Activated naive CD4-positive, alpha-beta T cell (primary cell): ENCODE measurements at places on chromosomes 7 and 10.

- no peak for DNase-seq
These were observed 252.7 kb upstream of the FERD3L start for GRCh38 chr7:19397911-19398310.

- no peak for DNase-seq
These were observed 128.4 kb downstream of the RGS10 start for GRCh38 chr10:119414081-119414611.

GRCh38 chr10:15485684-15486316 is 114.7 kb upstream of the FAM171A1 start:
- DNase-seq = no peak

DNA sequence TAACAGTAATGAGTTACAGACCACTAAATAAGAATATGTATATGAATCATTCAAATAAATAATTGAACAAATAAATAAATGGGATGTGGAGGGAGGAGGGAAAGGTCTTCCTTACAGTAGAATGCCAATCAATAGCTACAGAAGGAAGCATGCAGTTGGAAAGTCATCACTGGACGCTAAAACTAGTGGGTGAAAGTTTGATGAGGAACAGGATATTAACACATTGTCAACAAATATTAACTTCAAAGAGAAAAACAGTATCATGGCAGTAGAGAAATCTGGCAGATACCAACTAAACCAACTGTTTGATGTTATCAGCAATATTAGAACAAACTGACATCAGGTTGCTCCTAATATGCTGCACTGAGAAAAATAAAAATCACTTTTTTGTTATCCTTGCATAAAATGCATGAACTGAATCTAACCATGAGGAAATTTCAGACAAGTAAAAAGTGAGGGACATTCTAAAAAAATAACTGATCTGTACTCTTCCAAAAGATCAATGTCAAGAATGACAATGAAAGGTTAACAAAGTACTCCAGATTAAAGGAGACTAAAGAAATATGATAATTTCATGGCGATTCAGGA is 94.1 kb downstream of the ZFAND4 start:
- no peak for DNase-seq

DNA sequence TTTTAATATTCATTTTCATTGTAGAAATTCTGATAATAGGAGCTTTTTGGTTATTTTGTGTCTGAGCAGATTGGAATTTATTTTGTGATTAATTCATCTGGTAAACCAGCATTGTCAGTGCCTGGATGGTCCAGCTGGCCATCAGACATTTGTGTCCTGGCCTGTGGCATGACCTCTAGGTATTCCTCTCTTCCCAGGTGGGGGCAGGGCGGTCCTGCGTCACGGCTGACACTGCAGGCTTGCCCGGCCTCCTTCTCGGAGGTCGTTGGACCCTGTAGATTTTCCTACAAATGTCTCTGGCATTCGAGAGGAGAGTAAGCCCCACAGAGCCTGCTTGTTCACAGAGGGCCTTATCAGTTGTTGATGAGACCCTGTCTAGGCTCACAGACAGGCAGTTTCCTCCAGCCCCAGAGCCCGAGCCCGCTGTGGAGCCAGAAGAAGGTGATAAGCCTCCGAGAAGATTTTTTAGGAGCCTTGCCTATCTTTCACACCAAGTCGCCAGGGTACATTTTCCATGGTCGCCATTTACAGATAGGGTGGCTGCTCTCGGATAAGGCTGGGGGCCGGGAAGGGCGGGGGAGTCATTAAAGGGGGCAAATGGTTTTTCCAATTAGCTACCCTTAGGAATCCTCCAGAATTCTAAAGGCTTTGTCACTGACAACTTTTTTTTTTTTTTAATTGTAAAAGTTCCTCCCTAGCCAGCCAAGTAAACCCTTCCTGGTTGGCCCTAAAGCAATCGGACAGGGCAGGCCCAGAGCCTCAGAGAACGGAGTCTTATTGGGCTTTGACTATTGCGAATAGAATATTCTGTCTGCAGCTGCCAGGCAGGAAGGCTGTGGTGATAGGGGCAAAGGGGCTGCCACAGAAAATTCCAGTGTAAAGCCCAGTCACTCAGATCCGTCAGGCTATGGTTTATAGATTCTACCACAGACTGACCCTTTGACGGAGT is 78.1 kb upstream of the TBX20 start:
- no peak for DNase-seq

DNA sequence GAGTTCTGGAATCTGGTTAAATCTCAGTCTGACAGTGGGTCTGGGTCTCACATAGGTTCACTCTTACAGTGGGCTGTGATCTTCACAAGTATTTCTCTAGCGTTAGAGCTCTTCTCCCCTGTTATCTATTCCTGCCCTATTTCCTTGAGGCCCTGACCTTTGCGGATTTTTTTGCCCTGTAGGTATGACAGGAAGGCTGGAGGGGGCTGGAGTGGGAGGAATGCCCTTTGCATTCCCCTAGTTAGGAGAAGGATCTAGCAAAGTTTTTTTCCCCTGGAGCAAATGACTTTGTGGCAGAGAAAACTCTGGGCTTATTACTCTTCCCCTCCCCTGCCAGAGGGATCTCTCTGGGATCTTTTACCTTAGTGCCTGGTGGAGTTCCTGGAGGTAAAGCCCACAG is 49.2 kb downstream of the GALNT11 start:
- no peak for DNase-seq

DNA sequence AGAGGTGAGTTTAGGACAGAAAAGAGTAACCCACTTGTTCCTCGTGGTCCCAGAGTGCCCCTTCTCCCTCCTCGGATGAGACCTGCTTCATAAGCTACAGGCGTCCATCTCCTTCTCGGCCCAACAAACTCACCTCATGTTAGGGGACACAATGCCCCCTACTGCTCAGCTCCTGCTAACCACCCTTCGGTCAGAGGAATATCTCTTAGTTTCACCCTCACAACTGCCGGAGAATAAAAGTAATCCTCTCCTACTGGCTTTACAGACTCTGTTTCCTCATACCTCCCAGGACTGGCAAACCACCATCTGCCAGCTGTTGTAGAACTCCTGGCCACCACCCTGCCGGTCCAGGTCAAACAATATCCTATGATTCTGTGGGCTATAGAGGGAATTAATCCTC is 3.2 kb downstream of the AKR1B15 start:
- DNase-seq = no peak

- DNase-seq = no peak
These were observed at the start of gene COL26A1 for GRCh38 chr7:101362334-101363195. Gene COL26A1, plus strand, starts transcription at chr7:101362875. Its CDS starts 158 bp downstream, at chr7:101363033.

GRCh38 chr10:126770809-126771208 is 100.3 kb upstream of the C10orf90 start:
- DNase-seq = no peak

GRCh38 chr7:30859940-30860496 is 51.6 kb upstream of the AQP1 start:
- DNase-seq = no peak

DNA sequence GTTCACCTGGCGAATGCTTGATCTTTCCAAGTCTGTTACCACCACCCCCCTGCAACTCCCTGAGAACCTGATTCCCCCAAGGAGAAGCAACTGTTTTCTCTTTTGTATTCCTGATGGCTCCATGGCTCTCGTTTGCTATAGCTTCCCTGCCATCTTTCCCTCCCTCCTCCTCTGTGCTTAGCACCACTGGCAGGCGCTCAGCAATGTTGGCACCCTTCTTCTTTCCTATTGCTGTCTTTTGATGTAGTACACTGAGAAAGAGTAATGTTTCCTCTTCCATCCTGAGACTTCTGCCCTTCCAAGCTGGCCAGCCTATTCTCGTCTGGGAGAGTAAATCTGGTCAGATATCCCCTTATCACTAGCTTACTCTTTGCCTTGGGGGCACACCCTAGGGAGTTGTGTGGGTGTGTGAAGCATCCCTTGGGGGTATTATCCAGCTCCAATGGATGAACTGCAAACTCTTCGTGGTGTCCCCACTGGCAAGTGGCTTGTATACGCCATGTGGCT is 74.0 kb downstream of the BMPER start:
- DNase-seq = no peak

- DNase-seq = no peak
These were observed 25.9 kb downstream of the RGR start for GRCh38 chr10:84270708-84271107.

GRCh38 chr10:131681122-131681521 is 219.7 kb upstream of the PPP2R2D start:
- no peak for DNase-seq

DNA sequence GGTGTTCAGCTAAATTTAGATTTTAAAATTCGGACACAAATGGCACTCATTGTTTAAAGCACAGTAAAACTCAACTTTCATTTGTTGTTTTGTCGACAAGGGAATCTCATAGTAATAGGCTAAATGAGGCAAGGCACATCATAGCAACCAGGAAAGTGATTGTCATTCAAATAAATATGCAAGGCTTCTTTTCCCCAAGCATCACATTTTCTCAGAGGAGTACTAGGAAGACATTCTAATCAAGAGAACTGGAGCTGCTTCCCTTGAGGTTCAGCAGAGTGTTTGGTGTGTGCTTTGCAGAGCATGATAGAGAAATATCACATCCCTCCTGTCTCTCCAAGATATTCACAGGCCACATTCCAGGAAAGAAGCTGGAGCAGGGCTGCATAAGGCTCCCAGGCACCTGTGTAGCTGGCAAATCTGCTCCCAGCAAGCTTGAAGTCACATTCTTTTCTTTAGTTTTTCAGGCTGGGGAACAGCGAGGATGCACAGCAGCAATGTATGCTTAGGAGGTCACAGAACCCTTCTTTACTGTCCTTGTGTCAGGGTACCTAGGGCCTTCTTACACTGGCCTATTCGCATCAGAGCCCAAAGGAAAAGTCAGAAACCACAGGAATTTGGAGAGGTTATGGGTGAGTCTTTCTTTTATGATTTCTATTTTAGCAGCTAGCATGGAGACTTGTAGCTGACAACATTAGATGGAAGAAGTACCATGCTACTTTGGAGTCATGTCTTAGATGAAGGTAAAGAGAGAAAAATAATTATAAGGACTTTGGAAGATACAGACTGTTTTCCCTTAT is 95.9 kb upstream of the HDAC9 start:
- DNase-seq = no peak

DNA sequence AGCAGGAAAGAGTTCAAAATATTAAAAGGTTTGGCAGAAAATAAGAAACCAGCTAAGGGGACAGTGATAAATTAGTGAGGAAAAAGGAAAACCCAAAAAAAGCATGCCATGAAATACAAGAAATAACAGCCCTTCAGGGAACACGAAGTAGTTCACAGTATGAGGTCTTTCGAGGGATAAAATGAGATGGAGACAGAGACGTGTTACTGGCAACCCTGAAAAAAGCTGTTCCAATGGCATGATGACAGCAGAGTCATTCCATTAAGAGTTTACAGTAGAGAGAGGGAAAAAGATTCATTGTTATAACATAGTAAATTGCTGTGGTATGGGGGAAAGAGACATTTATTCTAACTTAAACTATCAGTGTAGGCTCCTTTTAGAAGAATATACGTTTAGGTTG is 391.2 kb downstream of the ANKRD7 start:
- DNase-seq = no peak

DNA sequence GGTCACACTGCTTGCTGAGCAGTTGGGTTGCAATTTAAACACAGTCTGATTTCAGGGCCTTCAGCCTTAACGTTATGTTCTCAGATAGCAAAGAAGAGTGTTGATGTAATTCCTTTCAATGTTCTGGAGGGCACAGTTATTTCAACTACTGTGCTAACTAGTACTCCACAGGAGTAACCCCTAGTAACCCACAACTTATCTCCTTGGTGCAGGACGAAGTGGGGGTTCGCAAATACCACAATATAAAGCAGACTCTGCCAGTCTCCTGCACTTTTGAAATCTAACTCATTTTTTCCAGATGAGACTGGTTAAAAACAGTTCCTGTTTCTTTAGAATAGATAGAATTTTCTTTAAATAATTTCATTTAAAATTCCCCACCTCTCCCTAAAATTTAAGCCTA is 47.1 kb upstream of the NCAPG2 start:
- DNase-seq = no peak
